ENCODE measurements at places on chromosomes 7 and 10.

GRCh38 chr7:137882806-137883205 lies 36.0 kb upstream of the DGKI start:
- no peak for DNase-seq

GRCh38 chr7:134827889-134828288 lies 48.5 kb downstream of the CALD1 start:
- DNase-seq: no peak

- DNase-seq: no peak
Measured at GRCh38 chr7:26538689-26539088, 247.0 kb downstream of the SNX10 start.

DNA sequence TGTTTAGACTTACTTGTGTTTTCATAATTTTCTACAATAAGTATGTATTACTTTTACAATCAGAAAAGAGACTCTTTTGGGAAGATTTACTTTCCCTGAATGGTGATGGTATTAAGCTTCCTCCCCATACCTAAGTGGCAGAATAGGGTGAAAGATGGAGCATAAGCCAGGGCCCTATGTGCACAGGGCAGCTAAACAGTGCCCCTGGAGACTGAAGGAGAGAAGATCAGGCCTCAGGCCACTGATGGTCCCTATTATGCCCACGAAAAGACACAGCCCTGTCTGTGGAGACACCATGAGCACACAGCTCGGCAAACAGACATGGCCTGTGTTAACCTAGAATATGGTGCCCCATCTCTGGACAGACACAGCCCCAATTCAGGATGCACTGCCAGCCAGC lies 139.4 kb downstream of the OAT start:
- no peak for DNase-seq

DNA sequence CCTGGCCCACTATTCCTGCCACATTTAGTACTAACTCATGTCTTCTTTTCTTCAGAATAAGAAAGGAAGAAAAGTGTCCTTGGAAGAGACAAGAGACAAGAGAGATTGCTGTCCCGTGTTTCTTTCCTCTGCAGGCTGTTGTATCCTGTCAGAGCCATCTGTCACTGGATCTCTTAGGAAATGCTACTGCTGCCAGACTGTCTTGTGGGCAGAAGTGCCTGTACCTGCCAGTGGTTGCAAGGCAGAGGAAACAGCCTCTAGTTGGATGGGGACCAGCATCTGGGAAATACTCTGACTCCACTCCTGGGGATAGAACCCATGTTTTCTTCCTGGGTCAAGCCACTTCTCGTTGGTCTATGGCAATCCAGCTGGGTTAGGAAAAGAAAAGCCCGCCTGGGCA lies 16.7 kb upstream of the MAP3K8 start:
- no peak for DNase-seq

GRCh38 chr10:23201837-23202236 lies 9.7 kb downstream of the PTF1A start:
- no peak for DNase-seq

- DNase-seq: no peak
Measured at GRCh38 chr7:95322854-95323253, 1.5 kb downstream of the PON1 start.

DNA sequence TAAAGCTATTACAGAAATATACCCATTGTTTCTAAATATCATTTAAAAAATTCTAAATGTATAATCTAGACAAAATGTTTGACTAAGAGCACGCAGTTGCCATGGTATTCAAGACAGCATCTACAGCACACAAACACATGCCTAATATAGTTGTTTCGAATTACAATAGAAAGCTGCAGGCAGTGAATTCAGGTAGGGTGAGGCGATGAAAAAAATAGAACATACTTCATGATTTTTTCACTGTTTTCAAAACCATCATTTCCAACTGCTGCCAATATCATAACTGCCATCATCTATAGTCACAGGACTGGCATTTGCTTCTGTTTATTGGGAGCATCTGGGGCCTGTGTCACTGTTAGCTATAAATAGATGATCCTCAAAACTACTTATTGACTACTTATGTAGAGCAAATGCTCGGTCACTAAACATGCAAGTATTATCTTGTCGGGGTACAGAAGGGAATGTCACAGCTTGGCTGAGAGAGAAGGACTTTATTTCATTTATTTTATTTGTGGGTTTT lies 34.4 kb upstream of the OTUD1 start:
- DNase-seq: no peak

- no peak for DNase-seq
Measured at GRCh38 chr7:70907259-70908247, 224.4 kb upstream of the GALNT17 start.

- peak; percentile 70 for DNase-seq
Measured at GRCh38 chr10:52951824-52952223, 179.2 kb upstream of the MBL2 start.

DNA sequence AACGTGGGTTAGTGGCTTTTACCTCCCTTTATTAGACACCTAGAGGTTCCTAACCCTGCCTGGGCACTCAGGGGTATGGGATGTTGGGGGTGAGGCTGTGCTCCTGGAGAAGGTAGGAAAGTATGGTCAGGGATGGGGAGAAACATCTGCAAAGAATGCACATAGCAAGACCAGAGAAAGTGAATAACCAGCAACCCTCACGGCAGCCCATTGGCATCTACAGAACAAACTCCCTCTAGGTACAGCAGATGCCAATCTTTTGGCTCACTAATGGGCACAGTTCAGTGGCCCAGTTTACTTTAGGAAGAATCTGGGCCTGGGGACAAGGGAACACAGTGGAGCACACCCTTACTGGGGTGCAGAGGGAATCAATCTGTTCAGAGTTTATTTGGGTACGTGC lies 143.9 kb downstream of the JAZF1 start:
- DNase-seq: no peak

- DNase-seq: no peak
Measured at GRCh38 chr10:90964781-90965465, 44.0 kb upstream of the ANKRD1 start.

DNA sequence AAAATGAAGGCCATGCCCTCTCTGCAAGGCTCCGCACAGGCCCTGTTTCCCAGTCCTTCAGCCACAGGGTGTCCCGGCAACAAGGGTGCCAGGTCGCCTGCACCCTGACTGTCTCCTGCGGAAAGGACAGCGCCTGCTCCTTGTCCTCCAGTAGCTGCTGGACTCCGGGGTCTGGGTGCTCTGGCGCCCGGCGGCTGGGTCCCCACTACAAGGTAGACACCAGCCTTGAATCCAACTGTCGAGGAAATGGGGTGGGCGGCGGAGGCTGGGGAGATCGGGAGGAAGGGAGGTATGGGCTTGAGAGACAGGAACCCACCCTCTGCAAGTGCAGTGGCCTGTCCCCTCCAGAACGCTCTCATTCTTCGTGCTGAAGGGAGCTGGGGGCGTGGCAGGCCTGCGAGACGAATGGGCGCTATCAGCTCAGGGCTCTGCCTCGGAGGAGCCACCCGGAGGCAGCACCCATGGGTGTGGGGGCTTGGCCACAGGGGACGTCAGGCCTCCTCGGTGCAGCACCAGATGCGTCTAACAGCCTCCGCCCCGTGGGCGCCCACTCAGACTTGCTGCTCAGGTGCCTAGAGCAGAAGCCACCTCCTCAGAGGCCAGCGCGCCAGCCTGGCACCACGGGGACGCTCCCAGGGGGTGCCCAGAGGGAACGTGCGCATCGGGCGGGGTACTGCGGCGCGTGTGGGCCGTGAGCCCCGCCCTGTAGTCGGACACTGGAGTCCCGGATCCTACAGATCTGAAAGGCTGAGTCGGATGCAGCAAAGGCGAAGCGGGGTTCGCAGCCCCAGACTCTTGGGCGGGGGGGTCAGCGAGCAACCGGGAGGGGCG lies 15.6 kb downstream of the ADAM8 start:
- DNase-seq: peak; percentile 66

DNA sequence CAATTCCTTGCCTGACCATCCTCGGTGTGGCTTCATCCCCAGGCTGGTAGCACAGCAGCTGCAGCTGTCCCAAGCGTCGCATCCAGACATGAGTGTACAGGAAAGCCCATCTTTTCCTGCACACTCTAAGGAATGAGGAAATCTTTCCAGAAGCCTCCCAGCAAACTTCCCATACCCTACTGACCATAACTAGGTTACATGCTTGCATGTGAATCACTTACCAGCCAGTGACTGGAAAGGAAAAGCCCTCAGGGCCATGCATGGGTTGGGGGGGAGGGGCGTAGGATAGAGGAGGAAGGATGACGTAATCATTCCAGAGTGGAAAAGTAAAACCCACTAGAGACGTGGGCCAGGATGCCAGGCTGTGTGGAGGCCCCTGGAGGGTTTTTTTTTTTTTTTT lies 18.9 kb upstream of the ZNF212 start:
- DNase-seq: no peak

- no peak for DNase-seq
Measured at GRCh38 chr10:72027498-72027897, 60.9 kb downstream of the SPOCK2 start.

DNA sequence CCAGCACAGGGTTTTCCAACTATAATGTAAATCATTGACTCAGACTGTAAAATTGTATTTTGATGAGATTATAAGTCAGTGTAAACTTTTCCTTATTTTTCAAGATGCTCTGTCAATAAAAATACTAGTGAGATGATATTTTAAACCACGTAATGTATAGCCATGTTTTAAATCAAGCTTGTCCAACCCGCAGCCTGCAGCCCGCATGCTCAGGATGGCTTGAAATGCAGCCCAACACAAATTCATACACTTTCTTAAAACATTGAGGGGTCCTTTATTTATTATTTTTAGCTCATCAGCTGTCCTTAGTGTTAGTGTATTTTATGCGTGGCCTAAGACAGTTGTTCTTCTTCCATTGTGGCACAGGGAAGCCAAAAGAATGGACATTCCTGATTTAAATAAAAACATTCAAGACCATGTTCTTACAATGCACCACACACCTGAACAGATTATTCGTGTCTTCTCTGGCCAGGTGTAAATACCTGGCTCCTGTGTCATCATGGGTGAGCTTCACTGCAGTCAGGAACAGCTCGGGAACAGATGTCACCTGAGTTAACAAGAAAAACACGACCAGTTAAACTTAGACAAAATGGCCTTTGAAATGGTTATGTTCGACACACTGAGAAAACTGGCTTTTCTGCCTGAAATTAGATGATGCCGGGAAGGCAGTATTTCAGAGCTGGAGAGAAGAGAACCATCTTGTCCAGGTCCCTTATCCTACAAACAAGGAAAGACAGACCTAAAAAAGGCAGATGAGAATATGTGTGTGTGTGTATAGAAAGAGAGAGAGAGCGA lies 5.9 kb downstream of the PITRM1 start:
- DNase-seq: no peak

DNA sequence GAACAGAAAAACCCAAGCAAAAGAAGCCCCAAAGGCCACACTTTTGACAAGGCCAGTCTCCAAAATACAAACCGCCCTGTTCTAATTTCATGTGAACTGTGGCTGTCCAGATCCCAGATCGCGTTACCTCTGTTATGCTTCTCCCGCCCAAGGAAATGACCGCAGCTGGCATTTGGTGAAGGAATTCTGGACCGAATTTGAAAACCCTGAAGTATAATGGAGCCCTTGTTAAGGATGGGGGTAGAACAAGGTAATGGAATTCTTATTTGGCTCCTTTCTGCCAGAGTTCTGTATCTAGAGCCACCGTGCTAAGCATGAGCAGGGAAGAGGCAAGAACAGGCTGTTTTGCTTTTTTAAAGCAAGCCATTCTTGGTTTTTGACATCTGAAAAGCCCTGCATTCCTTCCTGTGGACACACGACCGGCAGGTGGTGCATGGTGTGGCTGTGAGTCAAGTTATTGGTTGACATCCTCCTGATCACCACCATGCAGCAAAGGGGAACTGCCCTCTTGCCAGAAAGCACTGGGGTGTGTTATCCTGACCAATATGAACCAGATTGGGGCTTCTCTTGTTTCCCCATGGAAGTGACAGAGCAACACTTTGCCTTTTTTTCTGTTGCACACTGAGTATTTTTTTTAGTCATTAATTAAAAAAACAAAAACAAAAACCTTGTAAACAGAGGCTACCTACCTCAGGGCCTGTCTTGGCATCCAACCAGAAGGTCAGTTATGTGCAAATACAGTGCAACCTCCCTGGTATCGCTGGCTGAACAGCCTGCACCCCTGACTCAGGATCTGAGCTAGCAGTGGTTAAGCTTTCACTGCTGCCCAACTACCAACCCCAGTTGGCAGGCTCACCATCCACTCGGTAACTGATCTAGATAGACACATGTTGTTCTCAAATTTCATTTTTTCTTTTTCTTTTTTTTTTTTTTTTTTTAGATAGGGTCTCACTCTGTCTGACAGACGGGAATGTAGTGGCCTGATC lies 14.2 kb downstream of the UCMA start:
- DNase-seq: no peak

GRCh38 chr10:100878291-100878910 lies 34.4 kb upstream of the SLF2 start:
- DNase-seq: peak; percentile 50

DNA sequence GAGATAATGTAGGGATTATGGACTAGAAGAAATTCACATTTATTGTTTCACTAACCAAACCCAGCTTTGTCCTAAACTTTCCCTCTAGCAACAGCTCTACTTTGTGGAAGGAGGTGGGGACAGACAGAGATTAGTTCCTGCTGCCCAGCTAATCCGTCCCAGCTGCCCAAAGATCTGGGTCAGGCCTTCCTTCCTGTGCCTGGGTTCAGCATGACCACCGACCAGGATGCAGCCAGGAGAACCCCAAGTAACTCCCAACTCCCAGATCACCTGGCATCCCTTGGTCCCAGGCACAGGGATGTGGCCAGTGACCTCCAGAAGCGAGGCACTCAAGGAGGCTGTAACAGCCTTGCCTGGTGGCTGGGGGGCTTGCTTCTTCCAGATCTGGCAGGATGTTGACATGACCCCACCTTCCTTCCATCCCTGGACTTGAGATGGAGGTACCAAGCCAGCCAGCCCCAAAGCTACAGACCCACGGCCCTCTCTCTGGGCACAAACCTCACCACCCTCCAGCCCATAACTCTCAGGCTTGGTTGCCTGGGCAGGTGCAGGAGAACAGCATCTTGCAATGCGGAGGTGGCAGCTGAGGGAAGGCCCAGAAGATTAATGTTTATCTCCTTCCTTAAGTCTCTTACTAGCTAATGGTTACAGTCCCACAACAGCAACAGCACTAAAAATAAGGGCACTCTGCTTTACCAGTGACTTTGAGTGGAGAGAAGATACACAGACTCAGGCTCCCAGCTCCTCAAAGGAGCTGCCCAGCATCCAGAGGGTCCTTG lies 11.1 kb downstream of the CAMK2G start:
- no peak for DNase-seq

GRCh38 chr10:99353182-99353581 lies 24.0 kb downstream of the CNNM1 start:
- no peak for DNase-seq

DNA sequence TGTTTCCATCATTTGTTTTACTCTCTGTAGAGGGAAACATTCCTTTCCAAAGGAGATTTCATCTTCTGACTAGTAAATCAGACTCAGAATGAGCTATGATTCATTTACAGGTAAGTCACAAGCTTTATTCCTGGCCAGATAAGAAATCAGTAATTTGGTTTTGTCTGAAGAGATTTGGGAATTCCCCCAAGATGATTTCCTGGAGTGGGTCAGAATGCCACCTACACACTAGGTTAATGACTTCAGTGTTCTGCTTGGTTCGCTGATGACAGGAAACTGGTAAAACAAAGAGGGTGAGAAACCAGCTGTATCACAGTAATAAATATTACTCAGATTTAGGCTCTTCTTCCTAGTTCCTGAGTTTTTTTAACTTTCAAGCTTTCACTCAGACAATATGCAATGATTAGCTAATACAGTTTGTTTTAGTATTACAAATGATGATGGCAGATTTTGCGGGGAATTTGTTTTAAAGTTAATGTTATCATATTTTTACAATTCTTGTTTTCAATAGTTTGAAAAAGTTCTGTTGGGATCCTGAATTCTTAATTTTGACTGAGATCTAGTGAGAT lies 8.3 kb upstream of the ASZ1 start:
- DNase-seq: no peak

GRCh38 chr10:112265745-112266144 lies 17.5 kb upstream of the TECTB start:
- no peak for DNase-seq
